Central memory CD4-positive, alpha-beta T cell (primary cell): ENCODE measurements at places on chromosomes 6 and 20.

- no peak for DNase-seq
Observed at GRCh38 chr6:139496654-139497344, 122.4 kb upstream of the CITED2 start.

GRCh38 chr6:117870486-117871242 lies 36.4 kb upstream of the SLC35F1 start:
- DNase-seq = no peak

GRCh38 chr6:3509336-3509735 lies 52.5 kb upstream of the SLC22A23 start:
- DNase-seq = no peak

DNA sequence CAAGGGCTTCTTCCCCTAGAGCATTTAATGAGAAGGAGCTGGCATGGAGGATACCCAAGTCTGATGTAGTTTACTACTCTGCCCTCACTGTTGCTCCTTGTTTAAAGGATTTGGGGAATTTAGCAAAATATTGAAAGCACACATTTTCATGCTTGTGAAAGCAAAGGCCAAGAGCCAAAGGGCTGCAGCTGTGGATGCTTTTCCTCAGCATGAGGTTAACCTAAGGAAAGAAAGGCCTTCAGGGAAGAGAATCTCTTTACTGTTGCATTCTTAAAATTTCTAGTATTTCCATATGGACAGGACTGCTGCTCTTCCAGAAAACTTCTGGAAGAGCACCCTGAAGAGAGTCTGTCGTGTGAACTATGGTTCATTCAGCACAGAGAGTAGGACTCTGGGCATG lies 45.9 kb upstream of the SASH1 start:
- no peak for DNase-seq

DNA sequence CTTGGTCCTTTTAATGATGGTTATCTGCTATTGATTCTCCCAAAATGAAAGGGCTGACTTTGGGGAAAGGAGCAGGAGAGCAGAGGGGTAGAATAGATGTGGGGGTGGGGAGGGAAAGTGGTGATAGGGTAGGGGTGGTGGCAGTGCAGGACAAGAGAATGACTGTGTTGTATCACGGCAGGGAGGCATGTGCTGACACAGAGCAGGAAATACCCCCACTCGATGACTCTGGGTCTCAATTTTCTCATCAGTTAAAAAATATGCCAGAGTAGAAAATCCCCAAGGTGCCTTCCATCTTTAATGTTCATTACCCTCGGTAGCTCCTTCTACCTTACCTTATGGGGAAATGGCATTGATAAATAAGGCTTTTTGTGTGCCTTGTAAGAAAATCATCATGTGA lies 79.0 kb upstream of the ATXN1 start:
- DNase-seq = no peak

DNA sequence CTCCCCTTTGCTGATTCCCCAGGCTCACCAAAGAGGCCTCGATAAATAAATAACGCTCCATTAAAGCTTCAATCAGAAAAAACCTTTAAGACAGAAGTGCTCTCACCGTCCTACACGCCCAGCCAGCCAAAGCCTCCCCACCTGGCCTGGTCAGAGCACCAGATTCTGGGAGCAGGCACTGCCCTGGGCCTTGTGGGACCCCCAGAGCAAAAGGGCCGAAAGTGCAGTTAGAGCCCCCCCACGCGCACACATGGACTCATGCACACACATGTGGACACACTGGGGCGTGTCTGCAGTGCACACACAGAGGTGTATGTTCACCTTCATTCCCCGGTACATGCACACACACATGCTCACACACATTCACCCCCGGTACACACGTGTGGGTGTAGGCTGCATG lies 1.9 kb upstream of the NECAB3 start:
- no peak for DNase-seq

- DNase-seq = no peak
Observed at GRCh38 chr20:44516491-44516890, 5.4 kb downstream of the SERINC3 start.

DNA sequence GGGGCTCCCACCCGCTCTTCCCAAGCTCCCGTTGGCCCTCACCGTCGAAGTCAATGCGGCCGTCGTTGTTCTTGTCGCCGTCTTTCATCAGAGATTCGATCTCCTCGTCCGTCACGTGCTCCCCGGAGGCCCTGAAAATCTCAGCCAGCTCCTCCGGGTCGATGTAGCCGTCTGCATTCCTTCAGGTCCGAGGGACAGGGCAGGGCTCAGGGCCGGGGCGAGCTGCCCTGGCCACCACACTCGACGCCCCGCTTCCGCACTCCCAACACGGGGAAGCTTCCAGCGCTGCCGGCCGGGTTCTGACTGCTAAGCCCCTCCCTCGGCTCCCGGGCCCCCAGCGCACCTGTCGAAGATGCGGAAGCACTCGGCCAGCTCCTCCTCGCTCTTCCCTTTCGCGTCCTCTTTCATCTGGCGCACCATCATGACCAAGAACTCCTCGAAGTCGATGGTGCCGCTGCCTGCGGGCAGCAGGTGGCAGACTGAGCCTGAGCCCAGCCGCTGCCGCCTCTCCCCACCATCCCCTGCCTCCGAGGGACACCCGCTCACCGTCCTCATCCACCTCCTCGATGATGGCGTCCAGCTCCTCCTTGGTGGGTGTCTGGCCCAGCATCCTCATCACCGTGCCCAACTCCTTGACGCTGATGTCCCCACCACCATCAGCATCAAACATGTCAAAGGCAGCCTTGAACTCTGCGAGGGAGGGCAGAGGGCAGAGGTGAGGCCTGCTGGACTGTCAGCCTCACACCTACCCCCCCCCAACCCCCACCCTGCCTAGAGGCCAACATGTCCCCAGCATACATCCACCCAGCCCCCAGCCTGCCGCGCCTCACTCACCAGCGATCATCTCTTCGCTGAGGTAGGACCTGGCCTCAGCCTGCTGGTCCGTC lies 2.9 kb downstream of the TNNC2 start:
- peak; percentile 39 for DNase-seq

- no peak for DNase-seq
Observed at GRCh38 chr20:44032583-44033331, 118.1 kb downstream of the TOX2 start.

- no peak for DNase-seq
Observed at GRCh38 chr6:119430805-119431204, 81.2 kb upstream of the MAN1A1 start.

DNA sequence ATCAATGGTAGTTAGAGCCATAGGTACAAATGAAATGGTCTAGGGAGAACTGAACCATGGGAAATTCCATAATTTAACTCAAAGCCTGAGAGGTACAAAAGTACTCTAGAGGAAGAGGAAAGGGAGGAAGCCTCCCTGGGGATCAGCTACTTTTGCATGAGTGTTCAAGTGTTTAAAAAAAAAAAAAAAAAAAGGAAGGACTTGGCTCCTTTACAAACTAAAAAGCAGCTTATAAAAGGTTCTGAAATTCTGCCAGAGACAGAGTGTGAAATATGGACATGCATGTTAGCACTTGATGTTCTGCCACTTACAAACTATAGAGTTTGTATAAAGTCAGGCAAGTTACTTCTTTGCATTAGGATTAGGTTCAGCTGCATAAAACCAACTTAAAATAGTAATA lies 290.0 kb downstream of the TBC1D7 start:
- no peak for DNase-seq

- DNase-seq = no peak
Observed at GRCh38 chr6:47792216-47792733, 10.4 kb downstream of the OPN5 start.

- no peak for DNase-seq
Observed at GRCh38 chr20:48209102-48209501, 423.8 kb upstream of the SULF2 start.

DNA sequence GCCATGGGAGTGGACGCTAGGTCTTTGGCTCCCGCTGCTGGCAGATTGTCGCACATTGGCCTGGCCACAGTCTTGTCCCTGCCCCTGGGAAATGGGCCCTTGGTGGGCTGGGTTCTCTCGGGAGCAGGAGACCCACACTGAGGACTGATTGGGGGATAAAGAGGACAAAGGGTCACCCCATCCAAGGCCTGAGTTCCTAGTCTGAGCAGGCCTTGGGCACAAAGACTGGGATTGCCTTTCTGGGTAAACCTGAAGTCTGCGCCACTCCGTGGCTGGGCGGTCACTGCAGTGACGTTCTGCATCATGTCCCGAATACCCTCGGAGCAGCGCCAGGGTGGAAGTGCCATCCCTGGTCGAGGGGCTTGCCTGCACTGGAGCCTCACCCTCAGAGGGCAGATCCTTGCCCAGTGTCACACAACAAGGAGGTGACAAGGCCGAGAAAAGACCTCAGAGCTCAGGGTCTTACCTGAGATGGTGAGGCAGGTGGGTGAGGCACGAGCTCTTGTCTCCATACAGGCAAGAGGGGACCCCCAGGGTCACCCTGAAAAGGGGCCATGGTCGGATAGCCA lies 36.1 kb upstream of the ZBP1 start:
- no peak for DNase-seq

- DNase-seq = no peak
Observed at GRCh38 chr20:21361266-21361665, 36.1 kb downstream of the NKX2-4 start.

DNA sequence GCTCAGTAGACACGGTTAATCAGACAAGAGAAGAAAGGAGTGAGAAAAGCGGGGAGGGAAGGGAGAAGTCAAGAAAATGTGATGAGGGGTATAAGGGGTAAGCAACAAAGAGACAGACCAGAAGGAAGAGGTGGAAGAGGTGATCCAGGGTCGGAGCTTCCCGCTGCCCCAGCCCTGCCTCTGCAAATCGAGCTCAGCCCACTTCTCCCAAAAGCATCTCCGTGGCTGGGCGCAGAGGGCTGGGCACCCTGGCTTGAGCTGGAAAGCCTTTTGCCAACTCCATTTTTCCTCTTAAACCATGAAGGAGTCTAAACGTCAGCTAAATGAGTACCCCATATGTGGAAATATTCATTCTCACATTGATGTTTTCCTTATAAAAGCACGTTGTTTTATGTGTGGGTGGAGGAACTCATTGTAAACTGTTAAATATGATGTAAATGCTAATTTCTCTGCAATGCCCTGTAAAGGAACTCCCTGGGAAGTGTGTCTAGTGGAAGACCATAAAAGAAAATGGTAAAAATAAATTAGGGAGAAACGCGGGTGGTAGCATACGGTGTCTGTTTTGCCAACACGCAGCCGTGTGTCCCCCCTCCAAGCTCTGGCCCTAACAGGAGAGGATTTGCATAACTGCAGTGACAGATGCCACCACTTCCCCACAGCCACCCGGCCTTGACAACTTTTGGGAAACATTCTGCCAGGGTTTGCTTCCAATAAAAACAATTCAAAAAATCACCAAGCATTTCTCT lies 55.2 kb upstream of the MAFB start:
- DNase-seq = no peak

GRCh38 chr20:56995635-56996075 lies 270.8 kb downstream of the BMP7 start:
- no peak for DNase-seq

GRCh38 chr6:71393471-71393870 lies 104.9 kb downstream of the OGFRL1 start:
- DNase-seq = no peak

- DNase-seq = no peak
Observed at GRCh38 chr6:69784595-69785377, 12.0 kb downstream of the LMBRD1 start.

- DNase-seq = no peak
Observed at GRCh38 chr6:104322841-104323240, 536.9 kb downstream of the HACE1 start.

GRCh38 chr6:31614075-31614619 lies 887 bp upstream of the AIF1 start:
- DNase-seq = no peak

- no peak for DNase-seq
Observed at GRCh38 chr6:39777218-39777617, 15.0 kb upstream of the DAAM2 start.

DNA sequence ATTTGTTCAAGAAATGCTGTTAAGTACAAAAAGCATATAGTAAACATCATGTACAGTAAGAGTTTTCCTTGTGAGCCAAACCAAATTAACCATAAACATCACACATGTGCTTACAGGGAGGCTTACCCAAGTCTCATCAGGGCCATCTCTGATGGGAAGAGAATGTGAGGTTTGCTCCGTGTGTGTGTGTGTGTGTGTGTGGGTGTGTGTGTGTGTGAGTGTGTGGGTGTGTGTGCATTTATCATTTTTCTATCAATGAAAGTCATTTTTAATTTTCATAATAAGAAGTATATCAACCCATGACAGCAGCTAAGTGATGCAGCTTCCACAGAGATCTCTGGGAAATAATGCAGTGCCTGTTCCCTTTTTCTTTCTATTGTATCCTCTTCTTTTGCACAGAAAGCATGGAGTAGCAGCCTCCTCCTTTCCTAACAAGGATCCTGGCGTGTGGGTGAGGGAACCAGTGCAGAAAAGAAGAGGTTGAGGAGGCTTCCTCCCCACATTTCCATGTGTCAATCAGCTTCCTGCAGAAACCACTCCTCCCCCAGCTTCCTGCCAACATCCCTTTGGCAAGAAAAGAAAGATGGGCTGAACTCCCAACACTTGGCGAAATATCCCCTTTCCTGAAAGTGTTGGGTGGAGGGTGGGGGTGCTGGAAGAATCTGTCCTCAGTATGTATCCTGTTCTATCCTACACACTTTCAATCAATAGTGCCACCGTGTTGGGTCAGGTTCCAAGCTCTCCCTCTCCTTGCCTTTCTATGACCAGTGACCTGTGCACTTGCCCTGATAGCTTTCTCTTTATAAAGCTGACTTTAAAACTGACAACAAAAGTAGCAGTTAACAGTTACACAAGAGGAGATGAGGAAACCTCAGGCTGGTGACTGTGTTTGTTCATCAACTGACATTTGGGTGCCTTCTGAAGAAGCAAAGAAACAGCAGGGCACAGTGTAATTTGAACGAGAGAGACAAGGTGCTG lies 251.8 kb upstream of the CITED2 start:
- DNase-seq = no peak

- DNase-seq = no peak
Observed at GRCh38 chr6:15536198-15536955, 126.5 kb downstream of the DTNBP1 start.

- DNase-seq = no peak
Observed at GRCh38 chr6:52554684-52555280, 22.1 kb downstream of the TRAM2 start.

GRCh38 chr6:143982968-143983367 lies 25.1 kb downstream of the PLAGL1 start:
- DNase-seq = no peak

DNA sequence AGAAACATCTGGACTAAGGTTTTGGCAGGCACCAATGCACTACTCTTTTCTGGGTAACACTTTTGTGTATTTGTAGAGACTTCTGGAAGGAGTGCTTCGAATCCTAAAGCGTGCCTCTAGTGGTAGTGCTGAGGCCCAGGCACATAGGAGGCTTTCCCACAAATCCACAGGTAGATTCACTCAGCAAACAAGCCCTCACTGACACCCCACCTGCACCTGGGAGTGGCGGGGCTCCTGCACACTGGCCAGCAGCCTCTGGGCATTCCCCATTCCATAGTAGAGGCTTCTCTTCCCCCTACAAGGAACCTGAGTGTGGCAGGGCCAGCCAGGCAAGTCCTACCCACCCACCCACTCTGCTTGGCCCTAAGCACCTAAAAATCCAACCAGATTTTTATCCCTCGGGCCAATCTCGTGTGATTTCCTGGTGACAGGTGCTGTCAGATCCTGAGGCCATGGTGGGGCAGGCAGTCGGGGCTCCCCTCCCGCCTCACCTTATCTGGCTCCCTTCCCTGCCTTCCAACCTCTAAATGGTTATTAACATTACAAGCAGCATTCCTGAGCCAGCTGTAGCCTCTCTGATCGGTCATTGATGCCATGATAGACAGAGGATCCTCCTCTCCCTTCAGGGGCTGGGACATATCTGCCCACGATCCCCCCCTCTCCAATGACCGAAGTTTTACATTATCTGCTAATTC lies 82.4 kb downstream of the SLC2A10 start:
- DNase-seq = no peak

- peak; percentile 59 for DNase-seq
Observed at GRCh38 chr6:164039954-164040375, 625.4 kb downstream of the QKI start.
